NCI-H1694 (cell line): ENCODE measurements at places on chromosomes 1 and 21.

DNA sequence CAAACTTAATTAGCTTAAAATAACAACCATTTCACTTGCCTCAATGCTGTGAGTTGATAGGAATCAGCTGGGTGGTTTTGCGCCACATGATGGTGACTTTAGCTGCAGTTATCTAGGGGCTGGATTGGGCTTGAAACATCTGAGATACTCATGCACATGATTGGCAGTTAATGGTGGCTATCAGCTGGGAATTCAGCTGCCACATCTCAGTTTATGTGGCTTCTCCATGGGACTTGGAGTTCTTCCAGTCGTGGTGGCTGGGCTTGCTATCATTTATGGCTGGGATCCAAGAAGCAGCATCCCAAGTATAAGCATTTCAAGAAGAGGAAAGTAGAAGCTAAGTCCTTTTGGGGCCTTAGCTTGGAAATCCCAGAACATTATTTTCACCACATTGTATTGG lies 36.4 kb downstream of the PDC start:
- no peak for DNase-seq

- DNase-seq, result no peak
Measured at GRCh38 chr21:39800311-39800710, 55.3 kb downstream of the IGSF5 start.

DNA sequence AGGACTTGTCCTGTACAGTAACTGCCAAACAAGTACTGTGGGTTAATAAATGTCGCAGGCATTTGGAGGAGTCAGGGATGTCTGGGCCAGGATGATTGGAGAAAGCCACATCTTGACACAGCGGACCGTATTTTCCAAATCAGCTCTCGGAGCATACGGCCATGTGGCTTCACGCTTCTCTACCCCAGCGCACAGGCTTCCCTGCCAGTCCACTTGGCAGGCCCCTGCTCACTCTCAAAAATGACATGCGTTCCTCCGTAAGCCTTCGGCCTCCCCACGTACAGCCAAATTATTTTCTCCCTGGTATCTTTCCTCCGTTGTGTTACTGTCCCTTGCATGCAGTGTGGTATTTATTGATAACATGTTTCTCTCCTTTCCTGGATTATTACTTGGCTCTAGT lies 7.2 kb upstream of the LRRC38 start:
- no peak for DNase-seq

DNA sequence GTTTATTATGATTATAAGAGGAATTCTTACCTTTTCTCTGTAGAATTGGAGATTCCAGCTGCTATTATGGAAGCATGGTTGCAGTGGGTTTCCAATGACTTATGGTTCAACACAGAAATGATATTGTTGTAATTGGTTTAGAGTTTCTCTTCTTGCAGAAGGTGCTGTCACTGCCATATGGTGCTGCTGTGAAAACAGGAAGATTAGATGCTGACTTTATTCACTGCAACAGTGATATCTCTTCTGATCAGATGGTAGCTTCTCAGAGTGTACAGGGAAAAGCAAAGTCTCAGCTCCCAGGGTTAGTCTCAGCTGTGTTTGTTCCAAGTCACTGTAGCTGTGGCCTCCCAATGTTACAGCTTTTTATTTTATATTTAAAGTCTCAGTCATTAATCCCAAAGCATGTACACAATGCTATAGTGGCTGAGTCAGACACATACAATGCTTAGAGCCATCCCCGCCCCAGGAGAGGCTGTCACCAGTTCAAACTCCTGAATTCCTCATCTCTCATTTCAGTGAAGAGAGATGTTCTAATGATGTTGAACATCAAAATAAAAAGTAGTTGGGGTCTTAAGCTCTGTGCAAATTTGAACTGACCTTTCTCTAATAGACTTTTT lies 42.7 kb upstream of the RGS2 start:
- DNase-seq, result no peak

GRCh38 chr1:70727886-70728489 lies 316.9 kb downstream of the CTH start:
- DNase-seq, result no peak

DNA sequence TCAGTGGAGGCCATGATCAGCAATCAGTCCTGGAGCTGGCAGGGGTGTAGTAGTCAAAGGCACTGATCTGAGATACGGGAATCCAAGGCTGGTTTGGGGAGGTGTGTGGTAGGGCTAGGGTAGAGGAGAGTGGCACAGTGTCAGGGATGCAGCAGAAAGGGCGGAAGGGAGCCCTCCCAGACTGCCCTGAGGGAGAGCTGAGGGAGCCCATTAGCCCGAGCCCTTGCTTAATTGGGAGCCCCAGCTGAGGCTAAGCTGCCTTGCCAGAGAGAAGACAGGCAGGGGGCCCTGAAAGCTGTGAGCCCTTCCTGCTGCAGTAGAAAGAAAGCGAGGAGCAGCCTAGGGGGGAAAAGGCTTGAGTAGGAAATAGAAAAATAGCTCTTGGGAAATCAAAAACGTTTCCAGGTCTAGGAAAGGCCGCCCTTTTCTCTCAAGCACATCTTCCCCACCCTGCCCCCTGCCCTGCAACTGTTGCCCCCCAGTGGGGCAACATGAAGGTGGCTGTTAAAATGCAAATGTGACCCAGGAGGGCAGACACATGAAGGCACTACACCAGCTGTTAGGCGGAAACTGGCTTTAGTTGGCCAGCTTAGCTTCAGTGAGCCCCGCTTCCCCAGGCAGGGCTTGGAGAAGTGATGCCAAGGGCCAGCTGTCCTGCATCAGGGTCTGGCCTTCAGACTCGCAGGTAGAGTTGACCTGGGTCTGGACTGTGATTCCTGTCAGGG lies 106.2 kb downstream of the UCK2 start:
- DNase-seq, result no peak

DNA sequence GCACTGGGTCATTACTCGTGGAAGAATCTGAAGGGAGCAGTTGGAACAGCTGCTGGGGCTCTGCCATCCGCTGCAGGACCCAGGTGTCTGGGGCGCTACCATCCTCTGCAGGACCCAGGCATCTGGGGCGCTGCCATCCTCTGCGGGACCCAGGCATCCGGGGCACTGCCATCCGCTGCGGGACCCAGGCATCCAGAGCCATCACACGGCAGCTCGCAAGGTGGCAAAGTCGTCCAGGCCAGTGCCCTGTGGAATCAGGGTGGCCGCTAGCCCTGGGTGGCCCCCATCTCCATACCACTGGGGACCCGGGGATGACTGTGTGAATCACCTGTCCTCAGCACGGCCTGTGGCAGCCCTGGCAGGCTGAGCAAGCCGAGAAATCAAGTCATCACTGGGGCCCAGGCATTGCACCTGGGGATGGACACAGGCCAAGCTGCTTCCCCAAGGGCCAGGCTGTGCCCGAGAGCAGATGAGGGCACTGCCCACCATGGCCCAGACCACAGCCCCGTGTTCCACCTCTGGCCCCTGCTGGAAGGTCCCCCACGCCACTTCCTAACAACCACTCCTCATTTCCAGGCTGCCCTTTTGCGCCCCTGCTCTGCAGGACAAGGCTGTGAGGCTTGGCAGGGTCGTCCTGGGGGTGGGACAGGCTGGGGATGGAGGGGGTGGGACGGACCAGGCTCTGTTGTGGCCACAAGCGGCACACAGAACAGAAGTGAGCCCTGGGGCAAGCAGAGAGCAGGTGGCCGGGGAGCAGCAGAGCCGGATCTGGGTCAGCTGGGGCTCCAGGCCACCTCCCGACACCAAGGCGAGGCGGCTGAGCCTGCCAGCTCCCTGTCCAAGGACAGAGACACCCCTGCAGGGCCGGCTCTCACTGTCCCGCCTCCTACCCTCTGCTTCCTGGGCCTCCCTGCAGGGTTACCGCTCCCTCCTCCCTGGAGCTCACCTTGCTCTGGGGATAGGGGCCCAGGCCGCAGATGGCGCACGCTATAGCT lies 12.7 kb downstream of the GABRD start:
- no peak for DNase-seq

- no peak for DNase-seq
Measured at GRCh38 chr1:183368213-183369108, 49.7 kb downstream of the NMNAT2 start.

GRCh38 chr1:115677182-115677555 lies 35.4 kb downstream of the VANGL1 start:
- no peak for DNase-seq

GRCh38 chr21:44372616-44373015 lies 19.2 kb downstream of the TRPM2 start:
- DNase-seq, result no peak

- no peak for DNase-seq
Measured at GRCh38 chr1:14345946-14346550, 252.4 kb upstream of the KAZN start.

DNA sequence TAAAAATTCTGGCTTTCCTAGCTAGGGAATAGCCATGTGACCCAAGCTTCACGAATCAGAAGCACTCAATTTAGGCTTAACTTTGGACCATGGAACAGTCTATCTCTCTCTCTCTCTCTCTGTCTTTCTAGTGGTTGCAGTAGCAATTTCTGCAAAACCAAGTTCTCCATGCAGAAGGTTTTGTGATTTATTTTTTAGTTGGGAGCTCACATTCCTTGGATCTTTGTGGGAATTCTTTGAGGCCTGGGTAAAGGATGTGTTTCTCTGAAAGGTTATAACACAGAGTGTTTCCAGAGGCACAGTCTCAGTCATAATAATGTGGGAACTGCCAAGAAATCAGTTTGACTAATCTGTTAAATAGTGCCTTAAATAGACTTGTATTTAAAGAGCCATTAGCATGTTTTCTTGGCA lies 112.3 kb upstream of the COL11A1 start:
- DNase-seq, result no peak

DNA sequence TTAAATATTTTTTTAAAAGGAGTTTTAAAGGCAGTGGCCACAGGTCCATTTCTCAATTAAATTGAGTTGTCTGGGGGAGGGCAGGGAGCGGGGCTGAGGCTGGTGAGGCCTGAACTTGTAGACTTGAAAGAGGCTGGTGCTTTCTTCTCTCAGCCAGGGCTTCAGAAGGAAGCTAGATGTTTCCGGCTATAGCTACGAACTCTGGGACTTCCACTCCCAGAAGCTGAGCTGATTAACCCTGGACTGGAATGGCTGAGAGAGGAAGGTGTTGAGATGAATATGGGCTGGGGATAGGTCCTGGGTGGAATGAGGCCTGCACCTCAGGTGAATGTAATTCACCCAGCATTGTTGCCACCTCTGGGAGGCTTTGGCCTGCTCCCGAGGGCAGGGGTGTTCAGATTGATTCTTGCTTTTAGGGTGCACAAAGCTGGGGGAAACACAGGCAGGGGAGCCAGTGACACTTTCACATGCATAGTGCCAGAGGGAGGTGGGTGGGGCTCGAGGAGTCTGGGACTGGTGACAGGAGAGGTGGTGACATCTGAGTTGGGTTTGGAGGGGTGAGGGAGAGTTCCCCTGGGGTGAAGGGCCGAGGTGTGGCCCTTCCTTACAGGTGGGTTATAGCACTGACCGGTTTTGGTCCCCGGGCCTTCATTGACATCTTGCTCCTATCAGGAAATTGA lies 18.2 kb downstream of the LDLRAP1 start:
- DNase-seq, result no peak

- no peak for DNase-seq
Measured at GRCh38 chr1:156704166-156704711, 1.1 kb downstream of the CRABP2 start.

- DNase-seq, result no peak
Measured at GRCh38 chr21:45341779-45342178, 54.1 kb upstream of the POFUT2 start.

DNA sequence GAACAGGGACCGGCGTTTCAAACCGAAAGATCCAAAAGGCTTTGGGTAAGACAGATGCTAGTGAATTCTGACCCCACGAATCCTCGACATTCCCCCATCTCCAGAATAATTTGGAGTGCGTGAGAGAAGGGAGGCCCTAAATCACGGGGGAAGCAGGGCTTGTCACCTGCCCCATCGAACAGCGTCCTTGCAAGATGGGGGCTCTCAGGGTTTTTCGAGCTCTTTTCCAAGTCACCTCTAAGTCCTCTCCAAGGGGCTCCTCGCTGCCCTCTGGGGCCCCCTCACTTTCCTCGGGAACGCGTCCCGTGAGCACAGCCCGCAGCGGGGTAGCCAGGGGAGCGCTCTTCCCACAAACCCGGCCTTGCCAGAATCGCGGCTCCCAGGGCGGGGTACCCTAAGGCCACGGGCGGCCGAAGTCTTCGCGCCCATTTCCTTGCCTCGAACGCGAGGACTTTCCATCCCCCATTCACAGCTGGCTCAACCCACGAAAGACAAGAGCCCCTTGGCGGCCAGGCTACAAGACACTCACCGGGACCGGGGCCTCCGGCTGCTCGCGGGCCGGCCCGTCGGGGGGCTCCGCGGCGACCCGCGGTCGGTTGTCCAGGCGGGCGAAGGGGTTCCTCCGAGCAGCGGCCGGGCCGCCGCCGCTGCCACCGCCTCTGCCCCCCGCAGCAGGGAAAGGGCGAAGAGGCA lies 546 bp downstream of the DONSON start:
- DNase-seq, result no peak

DNA sequence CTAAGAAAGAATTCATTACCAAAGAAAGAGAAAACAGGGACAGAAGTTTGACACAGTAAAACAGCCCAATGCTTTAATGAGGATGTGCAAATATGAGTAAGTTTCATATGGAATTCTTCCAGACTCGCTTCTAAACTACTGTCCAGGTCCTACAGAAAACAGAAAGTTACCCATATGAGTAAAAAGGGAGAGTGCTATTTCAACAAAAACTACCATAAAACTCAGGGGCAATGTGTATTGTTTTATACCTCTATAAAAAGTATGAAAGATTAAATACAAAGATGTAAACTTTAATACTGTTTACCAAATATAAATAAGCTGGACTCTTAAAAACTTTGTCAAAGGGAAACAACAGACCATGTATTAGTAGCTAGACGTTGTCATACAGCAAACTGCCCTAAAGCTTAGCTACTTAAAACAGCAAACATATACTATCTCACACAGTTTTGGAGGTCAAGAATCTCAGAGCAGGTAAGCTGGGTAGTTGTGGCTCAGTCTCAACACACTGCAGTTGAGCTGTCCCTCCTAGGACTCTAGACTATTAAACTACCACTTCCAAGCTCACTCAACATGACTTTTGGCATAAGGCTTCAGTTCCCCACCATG lies 174.9 kb downstream of the COP1 start:
- no peak for DNase-seq

GRCh38 chr1:243422362-243422761 lies 166.5 kb downstream of the SDCCAG8 start:
- DNase-seq, result peak; percentile 100

DNA sequence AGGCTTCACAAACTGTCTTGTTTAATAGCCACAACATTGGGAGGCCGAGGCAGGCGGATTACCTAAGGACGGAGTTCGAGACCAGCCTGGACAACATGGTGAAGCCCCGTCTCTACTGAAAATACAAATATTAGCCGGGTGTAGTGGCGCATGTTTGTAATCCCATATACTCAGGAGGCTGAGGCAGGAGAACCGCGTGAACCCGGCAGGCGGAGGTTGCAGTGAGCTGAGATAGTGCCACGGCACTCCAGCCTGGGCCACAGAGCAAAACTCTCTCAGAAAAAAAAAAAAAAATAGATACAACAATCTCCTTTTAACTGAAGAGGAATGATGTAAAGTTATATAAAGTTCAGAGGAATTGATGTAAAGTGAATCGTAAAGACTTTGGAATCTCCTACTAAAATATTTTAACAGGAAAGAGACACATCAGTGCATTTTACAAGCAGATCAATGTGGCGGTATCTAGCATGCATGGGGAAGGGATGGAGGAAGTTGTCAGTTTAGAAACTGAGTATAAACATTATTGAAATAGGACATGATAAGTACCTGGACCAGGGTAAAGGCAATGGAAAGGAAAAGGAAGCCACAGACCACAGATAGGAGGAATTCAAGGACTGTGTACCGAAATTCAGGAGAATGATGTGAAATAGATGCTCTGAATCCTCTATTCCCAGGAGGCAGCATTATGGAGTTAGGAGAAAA lies 41.5 kb downstream of the PTPRC start:
- no peak for DNase-seq
